ENCODE measurements at places on chromosomes 1 and 21.
A peak's percentile ranks its signal among the peaks of the same experiment; 100 is the strongest.

GRCh38 chr21:44590311-44590721, 2.0 kb downstream of the KRTAP10-6 start:
- no peak for ATAC-seq

- ATAC-seq: no peak
Observed at GRCh38 chr1:78668427-78668826, 18.8 kb downstream of the IFI44 start.

DNA sequence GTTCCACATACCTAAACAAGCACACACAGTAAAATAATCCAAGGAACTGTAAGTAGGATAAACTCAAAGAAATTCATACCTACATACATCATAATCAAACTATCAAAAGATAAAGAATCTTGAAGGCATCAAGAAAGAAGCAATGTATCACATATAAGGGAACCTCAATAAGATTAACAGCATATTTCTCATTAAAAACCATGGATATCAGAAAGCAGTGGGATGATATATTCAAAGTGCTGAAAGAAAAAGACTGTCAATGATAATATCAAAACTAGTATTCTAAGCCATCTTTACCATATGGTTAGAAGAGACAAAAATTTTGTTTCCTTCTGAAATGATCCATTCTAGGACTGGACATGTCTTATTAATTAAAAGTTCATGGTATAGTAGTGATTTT, 37.1 kb upstream of the ADAM30 start:
- ATAC-seq: no peak

GRCh38 chr21:35681946-35682345, 378.4 kb downstream of the SETD4 start:
- no peak for ATAC-seq

GRCh38 chr1:160406131-160406968, 6.0 kb downstream of the VANGL2 start:
- no peak for ATAC-seq

- ATAC-seq: no peak
Observed at GRCh38 chr1:119366424-119366823, 2.2 kb upstream of the HAO2 start.

DNA sequence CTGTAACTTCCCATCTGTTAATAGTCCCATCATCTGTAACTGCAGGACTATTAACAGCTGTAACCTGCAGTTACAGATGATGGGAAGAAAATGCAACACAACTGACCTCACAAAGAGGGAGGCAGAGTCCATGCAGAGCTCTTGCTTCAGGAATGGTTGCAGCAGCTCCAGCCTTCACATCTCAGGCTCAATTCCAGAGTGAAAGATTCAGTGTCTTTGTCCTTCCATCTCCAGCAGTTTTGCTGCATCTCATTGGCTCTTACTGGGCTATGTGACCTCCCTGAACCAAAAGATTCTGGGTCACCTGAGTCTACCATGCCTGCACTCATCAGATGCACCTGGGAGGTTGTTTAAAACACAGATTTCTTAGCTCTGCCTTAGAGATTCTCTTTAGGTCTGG, 686.7 kb downstream of the MATN1 start:
- ATAC-seq: no peak

GRCh38 chr1:67584938-67585337, 100.1 kb upstream of the GADD45A start:
- ATAC-seq: no peak

GRCh38 chr1:72218141-72218739, 64.1 kb downstream of the NEGR1 start:
- no peak for ATAC-seq

GRCh38 chr1:1023700-1024099, 3.8 kb downstream of the AGRN start:
- no peak for ATAC-seq

GRCh38 chr1:27605796-27606707, 2.1 kb upstream of the AHDC1 start:
- no peak for ATAC-seq

- ATAC-seq: no peak
Observed at GRCh38 chr1:23824711-23825075, 536 bp downstream of the HMGCL start.

- ATAC-seq: no peak
Observed at GRCh38 chr1:204085876-204086275, 13.0 kb downstream of the SOX13 start.

DNA sequence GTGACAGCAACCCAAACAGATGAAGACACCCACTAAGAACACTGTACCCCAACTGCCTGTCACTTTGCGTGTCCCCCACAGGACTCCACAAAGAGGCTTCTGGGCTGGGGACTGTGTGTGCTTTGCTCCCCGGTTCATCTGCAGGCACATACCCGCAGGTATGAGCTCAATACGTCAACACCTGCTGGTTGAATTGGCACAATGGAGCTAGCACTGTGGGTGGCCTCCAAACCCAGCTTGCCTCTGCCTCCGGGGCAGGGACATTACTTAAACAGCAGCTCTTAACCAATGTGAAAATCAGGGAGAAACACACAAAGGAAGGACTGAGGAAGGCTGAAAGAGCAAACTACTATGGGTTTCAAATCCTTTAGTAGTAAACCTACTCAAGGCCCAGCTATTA, 140.2 kb upstream of the TIAM1 start:
- no peak for ATAC-seq

GRCh38 chr1:59704716-59705115, 110.0 kb upstream of the HOOK1 start:
- ATAC-seq: no peak

GRCh38 chr21:38702196-38702595, 103.5 kb upstream of the ETS2 start:
- ATAC-seq: no peak

DNA sequence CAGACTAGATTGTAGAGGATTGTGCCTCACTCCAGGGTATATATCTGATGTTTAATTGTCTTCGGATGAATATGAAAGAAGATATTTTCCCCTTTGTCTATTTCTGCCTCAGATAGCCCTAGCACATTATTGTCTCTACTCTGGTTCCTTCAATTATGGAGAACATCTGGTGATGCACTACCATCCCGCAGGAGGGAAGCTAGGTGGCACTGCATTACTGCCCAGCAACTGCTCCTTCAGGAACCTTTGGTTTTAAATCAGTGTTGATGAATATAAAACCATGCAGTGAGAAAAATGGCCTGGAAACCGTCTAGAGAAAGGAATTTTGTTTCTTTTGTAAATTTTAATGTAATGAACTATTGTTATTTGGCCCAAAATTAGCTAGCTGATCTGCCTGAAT, 68.5 kb downstream of the GPR88 start:
- no peak for ATAC-seq

DNA sequence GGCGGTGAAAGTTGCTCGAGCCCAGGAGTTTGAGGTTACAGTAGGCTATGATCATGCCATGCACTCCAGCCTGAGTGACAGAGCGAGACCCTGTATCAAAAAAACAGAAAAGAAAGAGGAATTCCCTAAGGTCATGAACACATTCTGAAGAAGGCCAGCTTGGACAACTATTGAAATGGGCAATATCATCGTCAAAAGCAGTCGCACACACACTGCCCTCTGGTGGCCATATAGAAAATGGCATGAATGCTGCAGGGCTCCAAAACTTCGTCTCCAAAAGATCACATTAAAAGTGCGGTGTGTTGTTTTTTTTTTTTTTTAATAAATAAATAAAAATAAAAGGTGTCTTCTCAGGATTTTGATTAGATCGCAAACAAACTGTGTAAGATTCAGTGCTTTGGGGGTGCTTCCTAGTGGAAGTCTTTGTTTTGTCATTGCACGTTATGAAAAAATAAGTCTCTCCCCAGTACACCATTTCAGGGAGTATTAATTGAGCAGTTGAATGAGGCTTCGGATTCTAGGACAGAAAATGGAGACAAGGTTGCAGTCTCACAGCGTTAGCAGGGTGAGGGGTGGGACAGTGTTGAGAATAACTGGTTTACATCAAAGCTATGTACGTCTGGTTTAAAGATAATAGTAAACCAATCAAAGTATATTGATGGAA, 87.5 kb upstream of the FMN2 start:
- ATAC-seq: no peak

DNA sequence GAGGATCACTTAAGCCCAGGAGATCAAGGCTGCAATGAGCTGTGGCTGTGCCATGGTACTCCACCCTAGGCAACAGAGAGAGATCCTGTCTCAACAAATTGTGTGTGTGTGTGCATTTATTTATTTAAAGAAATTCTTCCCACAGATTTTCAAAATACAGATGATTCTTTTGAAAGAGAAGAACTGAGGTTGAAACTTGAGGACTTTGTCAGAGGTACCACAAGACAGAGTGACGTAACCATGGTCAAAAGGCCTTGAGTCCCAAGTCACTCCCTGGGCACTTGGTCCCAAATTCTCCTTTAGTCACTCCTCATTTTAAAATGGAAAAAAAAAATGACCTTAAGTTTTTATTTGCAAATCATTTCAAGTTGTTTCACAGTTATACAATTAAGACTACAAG, 57.4 kb downstream of the TIAM1 start:
- no peak for ATAC-seq

DNA sequence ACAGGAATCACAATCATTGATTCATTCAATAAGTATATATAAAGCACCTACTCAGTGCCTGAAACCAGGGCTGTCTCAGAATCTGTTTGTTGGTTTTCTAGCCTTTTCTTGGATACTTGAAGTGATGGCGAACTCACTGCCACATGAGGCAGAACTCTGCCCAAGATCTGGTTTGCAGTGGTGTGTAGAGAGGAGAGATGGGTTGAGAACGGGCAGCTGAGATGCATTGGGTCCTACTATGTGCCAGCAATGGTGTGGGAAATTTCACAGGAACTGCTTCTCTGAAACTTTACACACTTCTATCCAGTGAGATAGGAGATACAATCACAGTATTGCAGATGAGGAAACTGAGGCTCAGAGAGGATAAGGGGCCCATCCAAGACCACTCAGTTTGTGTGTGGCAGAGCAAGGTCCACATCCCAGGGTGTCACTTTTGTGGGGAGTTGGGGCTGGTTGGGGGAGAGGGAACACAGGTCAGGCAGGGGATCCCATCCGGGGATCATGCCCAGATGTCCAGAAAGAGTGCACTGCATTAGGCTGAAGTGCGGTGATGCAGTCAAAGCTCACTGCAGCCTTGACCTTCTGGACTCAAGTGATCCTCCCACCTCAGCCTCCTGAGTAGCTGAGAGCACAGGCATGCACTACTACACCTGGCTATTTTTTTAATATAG, 83.7 kb upstream of the IFFO2 start:
- ATAC-seq: no peak

GRCh38 chr1:4784761-4785160, 130.4 kb downstream of the AJAP1 start:
- no peak for ATAC-seq

DNA sequence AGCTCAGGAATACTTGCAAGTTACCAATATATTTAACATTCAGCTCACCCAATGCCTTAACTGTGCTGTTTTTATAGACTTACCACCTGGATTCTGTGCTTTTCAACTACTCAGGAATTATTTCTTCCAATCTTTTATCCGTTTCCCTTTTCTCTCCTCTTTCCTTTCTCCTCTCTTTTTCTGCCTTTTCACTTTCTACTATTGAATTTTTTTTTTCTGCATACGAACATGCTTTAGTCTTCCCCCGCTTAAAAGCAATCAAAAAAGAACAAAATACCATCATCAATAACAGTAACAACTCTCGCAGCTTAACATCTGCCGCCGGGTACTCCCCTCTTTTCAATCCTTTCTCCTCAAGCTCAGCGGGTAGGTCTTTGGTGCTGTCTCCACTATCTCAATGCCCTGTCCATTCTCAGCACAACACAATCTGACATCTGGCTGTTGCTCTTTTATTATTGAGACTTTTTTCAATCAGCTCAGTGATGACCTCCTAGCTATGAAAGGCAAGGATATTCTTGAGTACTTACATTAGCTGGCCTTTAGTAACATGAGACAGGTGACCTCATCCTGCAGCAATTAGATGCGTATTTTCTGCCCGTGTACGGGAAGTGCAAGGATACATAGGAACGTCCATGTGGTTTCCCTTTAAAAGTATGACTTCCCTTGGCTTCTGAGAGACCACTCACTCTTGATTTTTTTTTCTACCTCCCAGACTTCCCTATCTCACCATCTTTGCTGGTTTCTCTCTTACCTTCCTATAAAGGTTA, 40.2 kb upstream of the SIPA1L2 start:
- no peak for ATAC-seq

GRCh38 chr1:93490357-93490756, 42.4 kb downstream of the FNBP1L start:
- no peak for ATAC-seq

DNA sequence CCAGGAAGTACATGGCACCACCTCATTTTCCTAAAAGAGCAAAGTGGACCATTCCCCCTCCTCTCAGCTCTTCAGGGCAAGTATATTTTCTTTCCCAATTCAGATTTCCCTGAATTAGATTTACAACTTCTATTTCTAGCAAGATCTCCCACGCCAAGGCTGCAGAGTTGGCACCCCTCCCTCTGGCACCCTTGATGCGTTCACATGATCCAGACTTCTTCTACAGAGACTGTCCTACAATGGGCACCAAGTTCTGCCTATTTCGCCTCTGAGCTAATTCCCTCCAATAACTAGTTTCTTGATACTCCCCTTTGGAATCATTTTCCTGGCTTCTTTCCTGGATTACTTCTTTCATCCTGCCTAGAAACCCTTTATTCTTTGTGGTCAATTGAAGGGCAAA, 122.0 kb downstream of the CDC7 start:
- ATAC-seq: no peak

- ATAC-seq: no peak
Observed at GRCh38 chr21:44347911-44348451, 5.4 kb upstream of the TRPM2 start.

GRCh38 chr1:10915594-10915993, 96.9 kb upstream of the TARDBP start:
- no peak for ATAC-seq

DNA sequence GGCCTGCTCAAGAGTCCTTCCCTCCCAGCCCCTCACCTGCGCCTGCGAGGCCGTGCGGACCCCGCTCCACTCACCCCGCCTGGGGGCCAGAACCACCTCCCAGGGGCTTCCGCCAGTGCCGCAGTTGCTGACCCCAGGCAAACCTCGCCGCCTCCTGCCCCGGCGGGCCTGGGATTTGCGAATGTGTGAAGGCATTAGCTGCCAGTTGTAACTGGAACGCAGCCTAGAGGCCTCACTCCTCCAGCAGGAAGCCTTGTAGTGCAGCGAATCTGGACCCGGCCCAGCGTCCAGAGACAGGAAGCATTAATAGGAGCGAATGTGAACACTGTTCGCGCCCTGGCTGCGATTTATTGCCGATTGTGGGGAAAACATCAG, 140.9 kb upstream of the ARHGEF16 start:
- no peak for ATAC-seq

DNA sequence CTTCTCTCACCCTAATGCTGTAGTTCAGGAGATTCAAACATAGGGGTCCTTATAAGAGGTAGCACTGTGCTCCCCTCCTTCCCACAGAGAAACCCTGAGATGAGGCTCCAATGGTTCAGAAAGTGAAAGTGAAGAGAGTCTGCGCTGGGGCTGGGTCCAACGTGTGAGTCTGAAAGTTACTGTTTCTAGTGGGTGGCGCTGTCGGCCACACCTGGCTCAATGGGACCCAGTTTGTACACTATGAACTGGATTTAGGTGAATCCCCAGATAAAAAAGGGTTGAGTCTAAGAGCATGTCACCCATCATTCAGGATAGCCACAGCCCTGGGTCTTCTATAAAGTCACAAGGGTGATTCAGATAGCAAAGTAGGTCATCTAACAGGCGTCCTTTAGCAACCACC, 2.8 kb downstream of the SMCP start:
- no peak for ATAC-seq

GRCh38 chr1:197464044-197464443, 196.0 kb downstream of the CRB1 start:
- ATAC-seq: no peak

GRCh38 chr21:33069994-33070743, at the start of gene OLIG1:
Gene OLIG1, plus strand, starts transcription at chr21:33070141. Its CDS starts 106 bp downstream, at chr21:33070247.
- peak; percentile 73 for ATAC-seq

- ATAC-seq: peak; percentile 76
Observed at GRCh38 chr21:43916691-43917514, 51.9 kb downstream of the AGPAT3 start.
